ENCODE measurements at places on chromosomes 12 and 14.

GRCh38 chr12:95784286-95784685, 6.3 kb downstream of the NTN4 start:
- peak; percentile 79 for DNase-seq

- DNase-seq: no peak
These were observed 9.5 kb downstream of the EMP1 start for GRCh38 chr12:13205809-13206559.

- no peak for DNase-seq
These were observed 177.0 kb downstream of the ALX1 start for GRCh38 chr12:85457016-85457415.

DNA sequence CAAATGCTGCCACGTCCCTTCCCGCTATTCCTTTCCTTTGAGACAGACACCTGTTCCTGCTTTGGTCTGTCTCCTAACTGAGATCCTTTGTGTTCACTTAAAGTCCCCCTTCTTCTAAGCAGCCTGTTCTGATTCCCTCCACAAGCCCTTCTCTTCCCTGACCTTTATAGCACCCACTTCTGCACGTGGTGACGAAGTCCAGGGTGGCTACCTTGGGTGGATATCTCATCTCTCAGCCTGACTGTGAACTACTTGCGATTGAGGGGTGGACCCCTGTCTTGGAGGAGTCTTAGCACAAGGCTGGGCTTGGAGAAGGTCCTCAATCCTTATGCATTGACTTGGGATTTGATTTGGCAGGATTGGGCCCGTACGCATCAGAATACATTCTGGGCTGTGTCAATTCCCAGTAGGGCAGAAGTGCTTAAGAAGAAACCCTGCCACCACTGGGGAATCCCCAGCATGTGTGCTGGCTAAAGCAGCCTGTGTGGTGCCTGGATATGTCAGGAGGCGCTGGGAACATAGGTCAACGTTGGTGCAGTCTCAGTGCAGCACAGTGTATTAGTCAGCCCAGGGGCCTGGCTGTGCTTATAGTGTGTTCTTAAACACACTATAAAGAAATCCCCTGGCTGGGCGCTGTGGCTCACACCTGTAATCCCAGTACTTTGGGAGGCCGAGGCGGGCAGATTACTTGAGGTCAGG, 23.6 kb downstream of the KRT80 start:
- peak; percentile 63 for DNase-seq

DNA sequence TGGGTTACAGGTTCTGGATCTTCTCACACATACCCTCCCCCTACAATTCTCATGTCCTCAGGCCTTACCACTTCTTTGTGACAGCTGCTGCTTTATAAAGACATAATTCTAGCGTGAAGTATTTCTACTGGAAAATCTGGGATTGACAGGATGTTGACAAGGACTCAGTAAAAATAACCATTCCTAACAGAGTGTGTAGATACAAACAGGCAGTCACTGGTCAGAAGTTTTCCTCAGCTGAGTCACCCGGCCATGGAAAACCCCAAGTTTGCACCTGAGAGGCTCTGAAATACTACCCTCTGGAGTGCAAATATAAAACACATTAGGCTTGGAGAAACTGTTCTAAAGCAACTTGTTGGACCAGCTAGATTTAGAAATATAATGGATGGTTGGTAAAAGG, 54.4 kb downstream of the SPPL3 start:
- peak; percentile 37 for DNase-seq
